ENCODE measurements at places on chromosomes 6 and 20.

DNA sequence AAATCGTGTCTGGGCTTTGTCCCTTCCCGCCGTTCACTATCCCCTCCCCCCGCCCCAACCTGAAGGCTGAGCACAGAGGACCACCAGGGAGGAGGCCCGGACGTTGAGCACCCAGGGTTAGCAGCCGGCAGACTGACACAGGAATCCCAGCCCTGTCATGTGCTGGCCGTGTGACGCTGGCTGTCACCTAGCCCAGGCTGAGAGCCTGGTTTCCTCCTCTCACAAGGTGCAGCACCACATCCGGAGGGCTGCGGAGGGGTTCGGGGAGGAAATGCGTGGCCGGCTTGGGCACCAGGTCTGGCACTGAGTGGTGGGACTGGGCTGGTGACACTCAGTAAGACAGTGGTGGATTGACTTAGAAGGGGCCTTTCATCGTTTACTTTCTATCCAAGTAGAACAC is 4.6 kb upstream of the LSM14B start:
- peak; percentile 40 for DNase-seq

- DNase-seq: no peak
Observed at GRCh38 chr6:75563032-75563431, 38.6 kb upstream of the SENP6 start.

DNA sequence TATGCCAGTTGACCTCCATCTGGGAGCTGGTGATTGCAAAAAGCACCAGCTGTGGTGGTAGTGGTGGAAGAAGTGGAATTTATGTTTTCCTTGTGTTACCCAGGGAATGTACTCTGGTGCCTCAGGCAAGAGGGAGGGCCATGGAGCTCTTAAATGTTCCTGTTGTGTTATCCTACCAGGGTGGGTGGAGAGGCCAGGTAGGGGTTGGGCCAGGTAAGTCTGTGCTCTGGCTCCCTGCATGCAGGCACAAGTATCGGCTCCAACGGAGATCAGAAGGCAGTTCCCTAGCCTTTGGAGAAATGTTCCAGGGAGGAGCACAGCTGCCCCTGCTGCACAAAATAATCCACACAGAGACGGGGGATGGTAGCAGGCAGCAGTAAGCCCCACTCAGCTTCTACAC is 419.3 kb upstream of the EYS start:
- no peak for DNase-seq

DNA sequence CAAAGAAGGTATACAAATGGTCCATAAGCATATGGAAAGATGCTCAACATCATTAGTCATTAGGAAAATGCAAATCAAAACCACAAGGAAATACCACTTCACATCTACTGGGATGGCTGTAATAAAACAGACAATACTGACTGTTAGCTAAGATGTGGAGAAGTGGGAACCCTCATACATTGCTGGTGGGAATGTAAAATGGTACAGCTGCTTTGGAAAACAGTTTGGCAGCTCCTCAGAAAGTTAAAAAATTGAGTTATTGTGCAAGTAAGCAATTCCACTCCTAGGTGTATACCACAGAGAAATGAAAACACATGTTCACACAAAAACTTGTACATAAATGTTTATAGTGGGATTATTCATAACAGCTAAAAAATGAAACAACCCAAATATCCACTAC is 173.0 kb upstream of the JAG1 start:
- no peak for DNase-seq

DNA sequence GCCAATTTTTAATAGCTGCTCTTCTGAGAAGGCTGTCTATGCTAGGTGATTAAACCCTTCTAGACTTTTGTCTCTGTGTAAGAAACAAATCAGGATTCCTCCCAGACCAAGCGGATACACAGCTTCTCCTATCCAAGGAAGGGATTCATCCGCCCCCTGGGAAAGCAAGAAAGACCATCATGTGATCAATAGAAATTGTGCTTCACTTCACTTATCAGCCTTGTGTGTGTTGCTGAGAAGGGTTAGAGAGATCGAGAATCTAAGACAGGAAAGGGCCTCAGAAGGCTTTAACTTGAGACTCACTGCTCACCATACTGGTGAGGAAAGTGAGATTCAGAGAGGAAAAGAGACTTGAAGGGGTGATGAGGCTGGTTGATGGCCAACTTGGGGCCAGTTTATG is 1.5 kb downstream of the ABCC10 start:
- DNase-seq: no peak

- DNase-seq: no peak
Observed at GRCh38 chr6:87182321-87182720, 27.0 kb downstream of the ZNF292 start.

GRCh38 chr6:43481075-43481474 is 3.7 kb downstream of the TJAP1 start:
- no peak for DNase-seq

DNA sequence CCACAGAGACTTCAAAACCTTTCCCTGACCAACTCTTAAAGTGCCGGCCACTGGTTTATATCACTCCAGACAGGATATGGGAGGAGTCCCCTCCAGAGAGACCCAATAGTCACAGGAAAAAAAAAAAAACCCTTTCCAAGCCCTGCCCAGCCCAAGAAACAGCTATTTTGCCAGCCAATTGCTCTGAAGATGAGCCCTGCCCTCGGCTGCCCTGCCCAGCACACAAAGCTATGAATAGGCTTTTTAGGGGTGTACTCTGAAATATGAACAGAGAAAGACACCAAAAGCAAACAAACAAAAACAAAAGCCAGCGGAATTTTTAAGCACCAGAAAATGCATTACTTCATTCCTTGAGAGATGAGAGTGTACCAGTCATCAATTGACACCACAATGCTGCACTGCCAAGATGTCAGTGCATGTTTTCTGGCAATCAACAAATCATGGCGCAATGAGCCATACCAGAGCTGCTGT is 275.1 kb downstream of the C6orf118 start:
- no peak for DNase-seq

DNA sequence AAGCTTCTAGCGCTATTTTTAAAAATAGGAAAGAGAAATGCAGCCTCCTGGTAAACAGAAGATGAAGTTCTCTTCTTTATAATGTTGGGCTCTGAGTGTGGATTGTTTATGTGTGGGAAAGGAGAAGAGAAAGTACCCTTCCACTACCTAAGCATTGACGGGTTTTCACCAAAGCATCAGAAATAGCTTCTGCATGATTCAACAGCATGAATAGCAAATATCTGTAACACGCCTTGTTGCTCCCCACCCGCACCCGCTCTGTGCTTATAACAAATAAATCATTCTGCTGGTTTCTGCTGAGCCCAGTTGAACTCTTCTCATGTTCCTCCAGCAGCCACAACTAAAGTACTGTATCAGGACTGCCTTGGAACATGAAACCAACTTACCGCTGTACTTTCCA is 20.7 kb downstream of the TXLNB start:
- no peak for DNase-seq

DNA sequence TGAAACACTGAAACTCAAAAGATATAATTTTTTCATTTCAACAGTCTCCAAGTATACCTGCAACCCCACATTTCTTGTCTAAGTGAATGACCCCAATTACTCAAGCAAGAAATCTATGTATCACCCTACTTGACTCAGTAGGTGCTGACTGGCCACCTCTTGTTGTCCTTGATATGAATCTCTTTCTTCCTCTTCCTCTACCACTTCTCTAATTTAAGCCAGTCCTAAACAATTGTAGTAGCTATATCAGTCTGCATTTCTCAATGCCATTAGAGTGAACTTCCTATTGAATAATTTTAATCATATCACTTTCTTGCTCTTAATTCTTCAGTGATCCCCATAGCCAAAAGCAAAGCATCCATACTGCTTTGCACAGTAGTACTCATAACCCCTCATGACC is 93.2 kb downstream of the NKAIN2 start:
- DNase-seq: no peak

DNA sequence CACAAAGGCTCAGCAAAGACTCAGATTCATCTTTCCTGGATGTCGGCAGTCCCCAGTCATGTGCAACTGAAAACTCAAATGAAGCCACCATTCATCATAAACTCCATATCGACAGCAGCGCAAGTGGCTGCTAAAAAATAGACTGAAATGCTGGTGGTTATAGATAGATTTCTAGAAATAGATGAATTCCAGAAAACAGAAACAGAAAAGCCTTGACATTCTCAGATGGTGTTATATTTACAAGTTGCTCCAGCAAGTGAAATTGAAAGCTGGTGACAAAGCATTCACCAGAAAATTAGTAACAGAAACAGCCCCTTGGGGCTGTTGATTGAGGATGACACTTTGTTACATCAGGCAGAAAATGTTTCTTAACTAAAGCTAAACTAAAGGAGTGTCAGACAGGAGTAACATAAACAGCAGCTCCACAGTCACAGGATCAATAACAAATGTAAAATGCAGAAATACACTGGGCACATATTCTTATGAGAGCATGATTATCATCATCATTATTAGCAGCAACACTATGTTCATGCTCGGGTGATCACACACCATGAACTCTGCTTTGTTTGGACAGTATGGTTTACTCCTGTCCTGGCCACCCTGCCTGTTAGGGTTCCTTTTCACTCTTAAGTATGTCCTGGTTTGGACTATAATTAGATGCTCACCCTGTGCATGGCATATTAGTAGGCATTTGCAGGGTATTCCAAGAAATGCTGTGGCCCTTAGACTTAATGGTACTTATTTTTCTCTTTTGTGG is 36.4 kb upstream of the SLC35F1 start:
- no peak for DNase-seq

GRCh38 chr6:2183752-2184151 is 61.7 kb downstream of the GMDS start:
- DNase-seq: no peak

GRCh38 chr6:6711832-6712448 is 123.4 kb downstream of the LY86 start:
- DNase-seq: no peak

- no peak for DNase-seq
Observed at GRCh38 chr6:22878706-22879105, 309.3 kb downstream of the HDGFL1 start.

- no peak for DNase-seq
Observed at GRCh38 chr6:144952456-144953240, 667.5 kb downstream of the UTRN start.

DNA sequence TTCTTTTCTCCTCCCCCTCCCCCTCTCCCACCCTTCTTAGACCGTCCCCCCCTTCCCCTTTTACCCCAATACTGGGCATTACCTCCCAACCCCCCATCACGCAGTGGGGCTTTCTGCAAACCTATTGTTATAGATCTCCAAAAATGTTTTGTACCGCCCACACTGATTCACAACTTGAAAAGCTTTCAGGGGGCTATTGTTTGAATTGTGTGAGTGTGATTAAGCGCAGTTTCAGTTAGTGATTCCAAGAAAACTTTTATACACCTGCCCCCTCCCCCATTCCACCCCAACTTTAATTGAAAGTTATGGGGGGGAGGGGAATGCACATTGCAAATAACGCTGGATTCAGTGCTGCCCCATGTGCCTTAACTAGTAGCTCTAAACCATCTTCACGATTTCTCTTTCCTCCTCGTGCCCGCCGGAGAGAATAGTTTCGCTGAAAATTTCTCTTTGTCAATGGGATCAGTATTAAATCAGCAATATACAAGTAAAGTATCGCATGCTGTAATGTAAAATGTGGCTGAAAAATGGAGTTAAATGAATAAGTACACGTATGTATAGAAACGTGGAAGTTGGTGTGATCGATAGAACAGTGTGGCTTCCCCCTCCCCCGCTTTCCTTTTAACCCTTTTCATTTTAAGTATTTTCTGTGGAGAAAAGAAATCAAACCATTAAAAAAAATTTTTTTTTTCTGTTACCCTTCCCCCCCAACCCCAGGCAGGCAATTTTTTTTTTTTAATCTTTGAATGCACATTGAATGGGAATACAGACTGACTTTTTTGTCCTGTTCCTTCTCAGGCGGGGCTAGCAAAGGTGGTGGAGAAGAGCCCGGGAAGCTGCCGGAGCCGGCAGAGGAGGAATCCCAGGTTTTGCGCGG is 632 bp downstream of the LIN28B start:
- no peak for DNase-seq

GRCh38 chr6:73248192-73248903 is 14.6 kb downstream of the KHDC1 start:
- no peak for DNase-seq

DNA sequence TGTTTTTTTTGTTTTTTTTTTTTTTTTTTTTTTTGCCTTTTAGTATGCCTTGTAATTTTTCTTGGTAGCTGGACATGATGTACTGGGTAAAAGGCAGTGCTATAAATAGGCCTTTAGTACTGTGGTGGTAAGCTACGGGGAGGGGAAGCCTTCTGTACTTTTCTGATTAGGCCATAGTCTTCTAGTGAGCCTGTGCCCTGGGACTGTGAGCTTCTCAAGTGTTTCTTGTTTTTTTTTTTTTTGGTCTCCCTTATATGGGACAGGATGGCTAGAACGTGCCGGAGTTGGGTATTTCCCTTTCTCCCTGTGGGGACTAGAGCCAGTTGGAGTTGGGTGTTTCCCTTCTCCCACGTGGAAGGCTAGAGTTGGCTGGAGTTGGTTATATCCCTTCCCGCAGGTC is 59.4 kb upstream of the PRELID3B start:
- DNase-seq: no peak

DNA sequence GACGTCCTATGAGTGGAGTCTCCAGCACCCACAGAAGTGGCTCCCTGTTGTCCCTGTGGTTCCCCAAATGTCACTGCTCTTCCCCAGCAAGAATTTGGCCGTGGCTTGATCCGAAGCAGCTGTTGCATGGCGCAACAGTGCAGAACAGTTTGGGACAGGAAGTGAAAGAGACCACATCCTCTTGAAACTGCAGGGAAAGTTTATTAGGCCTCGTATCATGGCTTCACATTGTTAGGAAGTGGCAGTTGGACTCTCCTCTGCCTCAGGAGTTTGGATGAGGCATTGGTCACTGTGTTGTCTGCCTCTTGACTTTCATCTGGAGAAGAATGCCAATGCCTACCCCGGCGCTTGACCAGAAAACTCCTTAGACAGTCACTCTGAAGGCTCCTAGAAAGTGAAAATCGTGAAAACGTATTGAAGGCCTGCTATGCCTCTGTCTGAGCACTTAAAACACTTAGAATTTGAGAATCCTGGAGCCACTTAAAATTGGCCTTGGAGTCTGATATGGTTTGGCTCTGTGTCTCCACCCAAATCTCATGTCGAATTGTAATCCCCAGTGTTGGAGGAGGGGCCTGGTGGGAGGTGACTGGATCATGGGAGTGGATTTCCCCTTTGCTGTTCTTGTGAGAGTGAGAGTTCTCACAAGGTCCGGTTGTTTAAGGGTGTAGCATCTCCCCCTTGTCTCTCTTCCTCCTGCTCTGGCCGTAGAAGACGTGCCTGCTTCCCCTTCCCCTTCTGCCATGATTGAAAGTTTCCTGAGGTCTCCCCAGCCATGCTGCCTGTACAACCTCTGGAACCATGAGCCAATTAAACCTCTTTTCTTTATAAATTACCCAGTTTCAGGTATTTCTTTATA is 334.9 kb upstream of the JARID2 start:
- peak; percentile 5 for DNase-seq

GRCh38 chr6:117547688-117548621 is 54.4 kb downstream of the GOPC start:
- peak; percentile 19 for DNase-seq

GRCh38 chr6:70298068-70298467 is 4.8 kb downstream of the COL9A1 start:
- DNase-seq: no peak

GRCh38 chr6:56595490-56596122 is 47.1 kb downstream of the DST start:
- DNase-seq: peak; percentile 30

- DNase-seq: no peak
Observed at GRCh38 chr6:108365478-108365877, 70.6 kb downstream of the AFG1L start.

Data from activated T-cell treated with anti-CD3 and anti-CD28 coated beads for 48 hours (primary cell).